Coronary artery (tissue), 2 donors: ENCODE measurements at places on chromosomes 3 and 15.

- DNase-seq = peak; percentile 82
These were observed 7.2 kb downstream of the CD276 start for GRCh38 chr15:73691396-73691795.

DNA sequence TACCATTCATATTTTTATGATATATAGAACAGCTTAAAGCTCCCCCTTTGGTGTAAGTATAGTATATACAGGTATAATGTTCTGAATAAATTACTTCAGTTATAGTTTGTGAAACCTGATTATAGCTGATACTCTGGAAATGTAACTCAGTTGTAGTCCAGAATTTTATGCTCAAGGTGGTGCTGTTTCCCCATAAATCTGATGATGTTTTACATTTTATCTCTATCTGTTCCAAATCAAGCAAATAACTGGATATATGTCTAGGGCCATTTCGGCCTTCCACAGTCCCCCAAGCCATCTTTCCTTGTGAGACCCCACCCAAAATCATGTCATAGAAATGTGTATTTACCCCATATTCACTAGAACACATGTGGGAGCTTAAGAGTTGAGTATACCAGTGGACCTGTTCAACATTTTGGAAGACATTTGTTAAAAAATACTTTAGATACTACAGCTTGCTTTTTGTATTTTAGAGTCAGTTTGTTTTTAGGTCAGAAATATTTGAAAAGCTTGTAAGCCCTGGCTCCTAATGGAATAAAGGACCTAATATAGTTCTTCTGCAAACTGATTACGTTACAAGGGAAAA is 107.1 kb downstream of the ATG7 start:
- DNase-seq = no peak

- no peak for DNase-seq
These were observed 42.0 kb upstream of the ICE2 start for GRCh38 chr15:60520825-60521368.

- no peak for DNase-seq
These were observed 9.7 kb downstream of the TTC23 start for GRCh38 chr15:99239545-99240198.

GRCh38 chr3:157460253-157460652 is 23.6 kb downstream of the PTX3 start:
- no peak for DNase-seq

DNA sequence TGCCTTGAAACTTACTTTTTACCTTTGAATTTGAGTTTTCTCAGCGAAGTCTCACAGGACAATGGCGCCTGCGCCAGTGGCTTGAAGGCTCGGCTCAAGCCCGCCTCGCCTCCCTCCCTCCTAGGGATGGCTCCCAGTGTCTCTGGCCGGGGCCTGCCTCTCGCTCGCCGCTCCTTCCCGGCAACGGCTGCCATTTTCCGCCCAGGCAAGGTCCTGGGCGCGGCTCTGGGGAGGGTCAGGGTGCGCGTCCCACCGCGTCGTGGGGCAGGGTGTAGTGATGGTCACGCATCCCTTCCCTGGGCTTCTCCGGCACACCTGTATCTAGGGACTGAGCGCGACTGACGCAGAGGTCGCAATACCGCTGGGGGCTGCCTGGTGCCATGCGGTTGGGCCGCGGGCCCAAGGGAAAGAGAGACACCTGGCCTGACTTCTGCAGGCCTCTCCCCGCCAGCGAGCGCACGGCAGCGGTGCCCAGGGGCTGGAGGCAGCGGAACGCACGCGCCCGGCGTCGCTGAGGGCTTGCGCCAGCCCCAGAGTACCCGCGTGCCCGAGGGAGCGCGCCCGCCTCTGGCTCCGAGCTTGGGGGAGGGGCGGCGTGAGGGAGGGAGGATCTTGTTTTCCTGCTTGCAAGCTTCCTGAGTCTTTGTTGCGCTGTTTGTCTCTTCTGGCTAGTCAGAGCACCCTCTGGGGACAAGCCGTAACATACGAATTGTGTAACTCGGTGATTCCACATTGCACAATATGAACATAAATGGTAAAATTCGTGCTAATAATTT is 20.7 kb upstream of the FEM1B start:
- DNase-seq = peak; percentile 92

DNA sequence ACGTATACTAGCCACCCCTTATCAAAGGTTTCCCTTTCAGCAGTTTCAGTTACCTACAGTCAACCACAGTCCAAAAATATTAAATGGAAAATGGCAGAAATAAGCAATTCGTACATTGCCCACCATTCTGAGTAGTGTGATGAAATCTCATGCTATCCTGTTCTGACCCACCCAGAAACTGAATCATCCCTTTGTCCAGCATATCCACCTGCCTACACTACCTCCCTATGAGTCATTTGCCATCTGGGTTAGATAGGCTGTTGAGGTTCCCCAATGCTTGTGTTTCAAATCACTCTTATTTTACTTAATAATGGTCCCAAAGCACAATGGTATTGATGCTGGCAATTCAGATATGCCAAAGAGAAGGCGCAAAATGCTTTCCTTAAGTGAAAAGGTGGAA is 15.3 kb upstream of the PHC3 start:
- no peak for DNase-seq

GRCh38 chr3:65884071-65884470 is 154.6 kb downstream of the MAGI1 start:
- no peak for DNase-seq

- no peak for DNase-seq
These were observed 455.6 kb upstream of the RARB start for GRCh38 chr3:24972491-24972890.

DNA sequence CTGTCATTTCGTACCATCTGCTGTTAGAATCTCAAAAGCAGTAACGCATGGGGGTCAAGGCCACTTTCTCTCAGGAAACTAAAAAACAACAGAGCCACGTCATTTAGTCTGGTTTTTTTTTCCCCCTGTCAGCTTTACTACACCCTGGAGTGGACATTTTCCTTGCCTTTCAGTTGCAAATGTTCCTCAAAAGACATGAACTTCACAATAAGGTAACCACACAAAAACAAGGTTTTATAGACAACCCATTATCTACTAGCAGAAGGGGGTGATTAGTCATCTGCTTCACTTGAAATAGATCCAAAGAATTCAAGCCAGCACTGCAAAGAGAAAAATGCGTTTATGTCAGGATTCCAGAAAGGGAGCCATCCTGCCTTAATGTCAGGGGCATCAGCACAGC is 171.8 kb upstream of the CDIN1 start:
- no peak for DNase-seq

DNA sequence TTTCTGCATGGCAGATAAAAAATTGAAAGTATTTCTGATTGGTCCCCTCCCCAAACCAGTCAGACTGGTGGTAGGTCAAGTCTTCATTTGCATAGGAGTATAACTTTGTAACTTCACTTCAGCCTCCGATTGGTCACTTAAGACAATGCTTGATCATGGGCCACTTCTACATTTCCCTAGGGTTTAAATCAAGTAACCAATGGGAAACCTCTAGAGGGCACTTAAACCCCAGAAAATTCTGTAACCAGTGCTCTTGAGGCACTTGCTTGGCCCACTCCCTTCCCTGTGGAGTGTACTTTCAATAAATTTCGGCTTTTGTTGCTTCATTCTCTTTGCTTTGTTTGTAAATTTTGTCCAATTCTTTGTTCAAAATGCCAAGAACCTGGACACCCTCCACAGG is 225.5 kb downstream of the ARPP21 start:
- no peak for DNase-seq

DNA sequence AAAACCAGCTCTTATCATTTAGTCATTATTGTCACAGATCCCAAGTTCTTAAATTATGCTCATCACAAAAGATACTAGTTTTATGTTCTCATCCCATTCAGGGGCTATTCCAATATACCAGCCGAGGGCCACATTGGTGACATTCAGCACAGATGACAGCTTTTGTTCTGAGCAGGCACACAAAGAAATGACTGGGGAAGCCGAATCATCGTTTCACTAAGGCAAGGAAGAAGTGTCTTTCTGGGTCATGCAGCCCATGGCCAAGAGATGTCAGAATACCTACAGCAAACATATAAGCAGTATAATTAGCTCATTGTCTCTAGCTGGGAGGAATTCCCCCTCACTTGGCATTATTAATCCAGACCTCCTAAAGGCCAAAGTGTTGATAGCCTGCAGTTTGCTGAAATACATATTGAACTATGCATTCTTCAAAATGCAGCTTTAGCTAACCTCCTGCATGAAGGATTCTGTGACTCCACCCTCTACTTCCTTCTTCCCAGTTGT is 100.2 kb downstream of the CNTN4 start:
- DNase-seq = no peak

- DNase-seq = no peak
These were observed 83.7 kb downstream of the TRAK1 start for GRCh38 chr3:42174679-42175385.

- DNase-seq = no peak
These were observed 489.3 kb downstream of the ERC2 start for GRCh38 chr3:55978953-55979352.

DNA sequence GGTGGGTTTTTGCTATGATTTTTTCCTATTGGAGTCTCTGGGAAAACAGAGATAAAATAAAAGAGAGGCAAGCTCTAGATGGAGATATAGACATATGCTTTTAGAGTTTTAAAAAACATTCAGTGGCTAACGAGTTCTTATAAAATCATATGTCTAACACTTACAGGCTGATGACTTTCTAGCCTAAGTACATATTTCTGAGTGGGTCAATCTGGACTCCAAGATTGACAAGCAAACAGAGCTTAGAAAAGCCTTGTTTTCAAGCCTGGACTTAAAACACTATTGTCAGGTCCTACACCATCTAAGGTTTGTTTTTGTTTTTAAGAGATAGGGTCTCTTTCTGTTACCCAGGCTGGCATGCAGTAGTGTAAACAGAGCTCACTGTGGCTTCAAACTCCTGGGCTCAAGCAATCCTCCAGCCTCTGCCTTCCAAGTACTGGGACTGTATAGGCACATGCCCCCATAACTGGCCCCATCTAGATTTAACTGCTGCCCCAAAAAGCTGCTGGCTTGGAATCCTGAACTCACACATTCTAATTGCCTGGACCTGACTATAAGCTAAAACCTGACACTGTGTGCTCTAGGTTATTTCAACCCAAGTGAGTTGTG is 86.3 kb downstream of the FBXL22 start:
- no peak for DNase-seq

DNA sequence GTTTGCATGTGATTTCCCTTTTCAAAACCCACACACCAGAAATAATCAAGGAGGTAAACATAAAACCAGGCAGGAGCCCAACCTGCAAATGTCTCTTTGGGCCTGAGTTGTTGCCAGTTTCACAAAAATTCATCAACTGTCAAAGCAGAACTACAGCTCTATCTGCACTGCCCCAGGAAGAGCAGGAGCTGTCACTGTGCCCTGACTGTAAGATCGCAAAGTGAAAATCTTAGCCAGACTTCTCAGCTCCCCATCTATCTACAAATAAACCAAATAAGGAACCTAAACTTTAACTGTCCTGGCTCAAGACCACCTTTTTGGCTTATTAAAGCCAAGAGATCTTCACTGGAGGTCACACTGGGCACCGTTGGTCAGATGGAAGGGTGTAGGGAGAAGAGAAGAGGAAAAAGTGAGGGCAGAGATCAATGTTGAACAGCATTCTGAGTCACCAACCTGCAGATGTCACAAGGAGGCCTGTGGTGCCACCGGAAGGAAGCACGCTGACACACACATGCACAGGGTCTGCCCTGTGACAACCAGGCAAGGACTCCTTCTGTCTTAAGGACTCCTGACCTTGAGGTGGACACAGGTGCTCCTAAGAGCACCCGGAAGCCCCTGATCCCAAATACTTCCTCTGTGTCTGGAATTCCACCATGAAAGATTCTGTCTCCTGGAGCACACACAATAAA is 58.7 kb downstream of the RPN1 start:
- no peak for DNase-seq

DNA sequence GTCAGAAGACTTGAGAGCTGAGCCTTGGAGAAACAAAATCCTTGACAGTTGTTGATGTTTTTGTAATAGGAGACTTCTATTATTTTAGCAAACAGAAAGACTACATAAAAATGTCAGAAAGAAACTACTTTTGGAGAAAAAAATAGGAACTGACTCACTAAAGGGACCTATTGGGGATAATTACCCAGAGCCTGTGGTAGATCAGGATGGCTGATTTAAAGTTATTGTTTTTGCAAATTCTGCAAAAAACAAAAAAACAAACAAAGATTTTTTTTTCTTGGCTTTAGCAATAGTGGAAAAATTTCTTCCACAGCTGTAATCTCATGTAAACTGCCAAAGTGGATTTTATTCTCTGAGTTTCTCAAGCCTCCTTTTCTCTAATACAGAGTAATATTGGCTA is 101.5 kb upstream of the SATB1 start:
- DNase-seq = no peak

DNA sequence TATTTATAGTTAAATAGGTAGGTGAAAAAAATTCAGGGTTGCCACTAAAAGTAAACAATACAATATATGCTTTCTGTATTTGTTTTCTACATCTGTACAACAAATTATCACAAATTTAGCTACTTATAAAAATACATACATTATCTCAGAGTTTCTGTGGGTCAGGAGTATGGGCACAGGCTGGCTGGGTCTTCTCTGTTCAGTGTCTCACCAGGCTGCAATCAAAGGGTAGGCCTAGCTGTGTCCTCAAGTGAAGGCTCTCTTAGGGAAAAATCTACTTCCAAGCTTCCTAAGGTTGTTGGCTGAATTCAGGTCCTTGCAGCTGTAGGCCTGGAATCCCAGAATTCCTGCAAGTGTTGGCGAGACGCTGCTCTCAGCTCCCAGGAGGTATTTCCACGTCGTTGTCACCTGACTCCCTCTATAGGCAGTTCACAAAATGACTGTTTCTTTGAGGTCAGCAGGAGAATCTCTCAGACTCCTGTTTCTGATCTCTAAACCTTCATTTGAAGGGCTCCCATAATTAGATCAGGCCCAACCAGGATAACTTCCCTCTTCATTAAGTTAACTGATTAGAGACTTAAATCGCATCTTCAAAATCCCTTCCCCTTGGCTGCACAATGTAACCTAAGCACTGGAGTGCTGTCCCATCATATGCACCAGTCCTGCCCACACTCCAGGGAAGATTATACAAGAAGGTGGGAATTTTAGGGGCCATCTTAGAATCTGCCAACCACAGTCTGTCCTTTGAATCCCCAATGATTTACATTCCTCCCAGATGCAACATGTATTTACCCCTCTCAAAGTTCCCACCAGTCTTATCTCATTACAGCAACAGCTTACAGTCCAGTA is 296.6 kb downstream of the SUCLG2 start:
- DNase-seq = no peak

DNA sequence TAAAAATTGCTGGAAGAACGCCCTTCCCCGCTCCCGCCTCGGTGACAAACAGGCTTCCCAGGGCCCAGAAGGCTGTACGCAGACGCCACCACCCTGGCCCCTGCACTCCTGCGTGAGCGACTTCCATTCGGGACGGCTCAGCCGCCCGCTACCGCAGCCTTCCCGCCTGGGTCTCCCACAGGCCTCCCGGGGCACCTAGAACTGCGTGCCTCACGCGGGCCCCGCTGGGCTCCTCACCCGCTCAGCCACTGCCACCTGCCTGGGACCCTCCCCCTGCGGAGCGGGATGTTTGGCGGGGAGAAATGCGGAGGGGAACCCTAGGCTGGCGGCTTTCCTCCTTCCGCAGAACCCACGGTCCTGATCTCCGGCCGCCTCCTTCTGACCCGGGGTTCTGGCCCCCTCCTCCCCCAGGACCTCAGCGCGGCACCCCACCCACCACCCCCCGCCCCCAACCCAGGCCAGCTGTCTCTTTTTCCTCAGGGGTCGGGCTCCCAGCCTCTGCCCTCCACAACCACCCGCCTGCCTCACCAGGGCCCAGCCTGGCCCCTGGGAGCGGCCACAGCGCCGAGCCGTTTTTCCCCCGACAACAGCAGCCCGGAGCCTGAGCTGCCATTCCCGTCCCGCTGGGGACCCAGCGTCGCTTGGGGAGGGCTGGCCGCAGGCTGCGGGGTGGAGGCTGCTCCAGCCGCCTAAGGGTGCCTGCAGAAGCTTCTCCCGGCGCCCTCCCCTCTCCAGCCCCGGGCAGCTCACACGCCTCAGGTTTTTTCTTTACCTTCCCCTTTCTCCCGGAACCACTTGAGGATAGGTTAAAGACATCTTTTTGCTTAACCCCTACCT is 27.6 kb upstream of the RAB7A start:
- DNase-seq = no peak
